ENCODE measurements at places on chromosomes 7 and 10. TPM values are rescaled to one million over a fixed set of nuclear protein-coding genes. Genes with fewer than 3 reads are reported as not detected.
A peak's percentile ranks its signal among the peaks of the same experiment; 100 is the strongest.

GRCh38 chr7:44750921-44751571 is 2.4 kb downstream of the ZMIZ2 start:
- no peak for DNase-seq

DNA sequence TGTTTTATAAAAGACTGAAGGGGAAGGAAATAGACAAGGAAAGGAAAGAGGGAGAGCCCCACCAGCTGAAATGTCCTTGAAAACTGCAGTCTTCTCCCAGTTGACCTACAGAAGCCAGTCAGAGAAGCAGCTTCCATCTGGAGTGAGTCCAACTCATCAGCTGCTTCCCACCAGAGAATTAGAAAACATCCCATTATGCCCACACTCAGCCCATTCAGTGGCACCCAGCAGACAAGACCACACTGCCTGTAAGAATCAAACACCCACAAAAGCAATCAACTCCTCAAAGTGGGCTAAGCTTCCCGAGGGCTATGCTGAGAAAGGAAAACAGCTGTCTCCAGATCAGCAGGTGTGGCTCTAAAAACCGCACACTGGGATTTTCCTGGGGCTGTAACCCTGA is 29.6 kb upstream of the TMEM213 start:
- no peak for DNase-seq

The AKR1B15 gene
- not detected for total RNA-seq

GRCh38 chr10:10092581-10092980 is 925.1 kb upstream of the CELF2 start:
- peak; percentile 93 for DNase-seq

DNA sequence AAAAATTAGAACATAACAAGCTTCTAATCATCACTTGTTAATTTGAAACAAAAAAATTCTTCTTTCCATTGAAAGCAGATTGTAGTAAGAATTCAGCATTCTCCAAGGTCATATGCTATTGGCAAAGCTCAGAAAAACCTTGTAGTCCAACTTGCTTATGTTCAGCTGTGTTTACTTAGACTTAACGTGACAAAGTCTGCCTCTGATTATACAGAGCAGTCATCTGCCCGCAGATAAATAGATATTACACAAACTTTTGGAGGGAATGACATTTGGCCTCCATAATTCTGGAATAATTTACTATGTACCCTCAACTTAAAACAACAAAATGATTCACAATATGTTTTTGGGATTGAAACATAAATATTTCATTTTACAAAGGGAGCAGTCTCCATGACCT is 45.8 kb downstream of the MKX start:
- DNase-seq: no peak

The HMX3 gene
- total RNA-seq: 5.0 TPM

The WEE2 gene
- not detected for total RNA-seq

DNA sequence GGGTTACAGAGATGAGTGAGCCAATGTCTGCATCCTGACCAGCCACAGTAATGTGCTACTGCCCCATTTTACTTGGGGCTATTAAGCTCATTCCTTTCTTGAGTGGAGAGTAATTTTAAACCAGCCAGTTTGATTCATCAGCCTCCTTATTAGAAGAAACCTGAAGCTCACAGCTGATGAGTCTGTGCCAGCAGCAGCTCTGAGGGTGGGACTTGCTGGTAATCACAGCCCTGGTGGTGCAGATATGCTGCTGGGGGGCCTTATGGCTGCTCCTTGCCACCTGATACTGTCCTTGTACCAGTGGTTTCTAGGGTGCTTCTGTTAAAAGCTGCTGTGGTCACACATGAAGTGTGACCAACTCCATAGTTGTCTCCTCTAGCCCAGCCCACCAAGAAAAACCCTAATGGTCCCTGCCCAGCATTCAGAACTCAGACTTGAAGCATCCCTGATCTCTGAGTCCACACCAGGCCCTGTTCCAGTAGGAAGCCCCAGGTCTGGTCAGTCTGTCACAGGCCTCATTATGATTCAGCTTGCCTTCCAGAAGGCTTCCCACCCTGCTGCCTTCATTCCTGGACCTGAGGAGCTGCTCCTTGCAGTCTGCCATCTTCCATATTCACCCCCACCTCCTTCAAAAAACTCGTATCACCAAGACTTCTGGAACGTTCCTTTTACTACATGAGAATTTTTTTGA is 28.9 kb upstream of the RBM20 start:
- DNase-seq: no peak

DNA sequence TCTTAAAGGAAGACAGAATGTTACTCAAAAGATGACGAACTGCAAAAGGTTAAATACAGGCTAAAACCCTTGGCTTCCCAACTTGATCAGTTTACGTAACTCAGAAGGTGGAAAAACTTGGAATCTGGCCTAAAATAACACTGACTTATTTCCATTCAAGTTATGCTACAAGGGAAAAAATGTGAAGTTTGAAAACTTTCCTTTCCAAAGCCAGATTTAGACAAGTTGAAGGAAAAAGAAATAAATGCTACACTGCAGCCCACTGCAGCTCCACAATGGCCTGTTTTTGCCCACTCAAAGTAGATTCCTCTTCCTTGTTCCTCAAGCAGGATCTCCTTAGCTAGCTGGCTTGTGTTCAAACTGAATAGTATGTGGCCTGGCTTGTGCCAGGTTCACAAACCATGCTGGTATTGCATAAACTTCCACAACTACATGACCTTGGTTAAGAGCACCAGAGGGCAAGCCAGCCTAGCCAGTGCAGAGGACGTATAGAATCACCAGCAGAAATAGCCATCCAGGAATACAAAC is 166.2 kb downstream of the CPEB3 start:
- DNase-seq: peak; percentile 56

GRCh38 chr7:130152493-130153210 is 52.6 kb downstream of the TMEM209 start:
- no peak for DNase-seq
